ENCODE measurements at places on chromosomes 4 and X. TPM values are rescaled to one million over a fixed set of nuclear protein-coding genes. Genes with fewer than 3 reads are reported as not detected.

GRCh38 chrX:26192204-26192603, at the start of gene MAGEB6:
Gene MAGEB6, plus strand, starts transcription at chrX:26192440. Its CDS starts 1,407 bp downstream, at chrX:26193847.
- no peak for DNase-seq

GRCh38 chr4:40613456-40613855, 16.2 kb downstream of the RBM47 start:
- no peak for DNase-seq

DNA sequence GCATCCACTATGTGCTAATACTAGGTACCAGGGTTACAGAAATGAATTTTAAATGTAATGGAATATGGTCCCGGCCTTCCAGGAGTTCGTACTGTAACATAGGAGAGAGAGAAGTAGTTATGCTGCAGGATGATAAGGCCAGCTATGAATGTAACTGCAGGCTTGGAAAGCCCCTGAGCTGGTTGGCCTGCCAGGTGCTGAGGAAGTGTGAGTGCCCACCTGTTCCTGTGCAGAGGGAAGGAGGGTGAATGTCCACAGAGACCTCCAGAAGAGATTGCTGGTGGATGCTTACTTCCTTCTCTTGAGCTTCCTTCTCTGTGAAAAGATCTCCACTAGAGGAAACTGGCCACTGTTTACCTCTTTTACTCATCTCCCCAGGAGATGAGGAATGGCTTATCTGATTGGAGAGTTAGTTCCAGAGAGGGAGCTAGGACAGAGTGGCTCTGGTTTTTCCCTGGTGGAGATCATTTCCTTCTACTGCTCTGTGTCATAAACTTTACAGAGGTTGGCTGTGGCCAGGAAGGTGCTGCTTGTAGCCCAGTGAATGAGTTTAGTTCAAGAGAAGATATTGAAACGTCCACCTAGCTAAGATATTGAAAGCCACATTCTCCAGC, 114.0 kb upstream of the LNX1 start:
- no peak for DNase-seq

GRCh38 chr4:65597697-65598096, 72.6 kb downstream of the EPHA5 start:
- DNase-seq = no peak

GRCh38 chr4:101158134-101158482, 189.2 kb downstream of the PPP3CA start:
- peak; percentile 14 for DNase-seq

GRCh38 chr4:139902321-139903320, 237.0 kb downstream of the MGST2 start:
- no peak for DNase-seq

DNA sequence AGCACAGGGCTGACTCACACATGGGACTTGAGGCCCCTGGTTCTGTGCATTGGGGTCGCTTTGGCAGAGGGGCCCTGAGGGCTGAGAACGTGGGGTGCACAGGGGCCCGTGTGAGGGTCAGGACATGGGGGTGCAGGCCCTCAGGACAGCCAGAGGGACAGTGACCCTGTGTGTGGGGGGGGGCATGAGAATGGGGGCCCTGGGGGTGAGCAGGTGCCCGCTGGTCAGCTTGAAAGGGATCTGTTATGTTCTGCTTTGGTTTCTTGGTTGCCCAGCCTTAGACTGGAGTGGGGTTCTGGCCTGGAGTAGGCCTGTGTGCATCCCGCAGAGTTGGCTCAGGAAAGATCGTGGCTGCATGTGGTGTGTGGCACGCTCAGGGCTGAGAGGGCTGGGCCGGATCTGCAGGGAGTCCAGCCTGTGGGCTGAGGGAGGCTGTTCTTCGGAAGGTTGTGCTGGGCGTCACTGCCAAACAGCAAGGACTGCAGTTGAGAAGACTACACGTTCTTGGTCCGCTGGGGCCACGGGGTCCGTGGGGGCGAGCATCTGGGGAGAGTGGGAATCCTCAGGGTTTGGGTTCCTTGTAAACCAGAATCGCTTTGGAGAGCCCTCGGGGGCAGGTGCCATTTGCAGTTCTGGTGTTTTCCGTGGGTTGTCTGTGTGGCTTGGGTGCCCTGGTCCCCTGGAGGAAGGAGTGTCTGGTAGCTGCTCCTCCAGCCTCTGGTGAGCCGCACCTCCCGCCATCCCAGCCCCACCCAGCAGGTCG, 15.2 kb upstream of the UVSSA start:
- DNase-seq = no peak

DNA sequence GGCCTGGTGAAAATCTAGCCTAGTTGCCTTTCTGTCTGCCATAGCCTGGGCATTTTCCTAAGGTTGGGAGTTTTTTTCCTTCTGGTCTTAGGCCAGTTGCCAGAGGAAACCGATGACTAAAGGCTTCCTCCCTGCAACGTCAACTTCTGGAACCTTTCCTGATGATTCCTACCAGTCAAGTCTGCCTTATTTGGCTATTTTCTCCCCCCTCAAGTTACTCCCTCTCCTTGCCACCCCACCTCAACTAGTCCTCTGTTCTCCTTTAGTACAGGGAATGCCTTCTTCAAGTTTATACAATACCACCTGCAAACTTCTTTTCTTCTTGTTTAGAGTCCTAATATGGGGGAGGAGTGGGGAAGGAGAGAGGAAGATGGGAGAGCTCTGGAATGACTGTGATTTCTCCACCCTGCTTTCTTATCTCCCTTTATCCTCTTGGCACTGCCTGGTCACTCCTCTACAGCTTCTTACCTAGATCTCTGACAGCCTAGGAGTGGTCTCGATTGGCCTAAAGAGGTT, 10.6 kb downstream of the MSN start:
- no peak for DNase-seq

GRCh38 chrX:132639446-132639845, 150.6 kb upstream of the MBNL3 start:
- no peak for DNase-seq

- DNase-seq = no peak
Measured at GRCh38 chr4:173506597-173507211, 23.3 kb downstream of the HAND2 start.

DNA sequence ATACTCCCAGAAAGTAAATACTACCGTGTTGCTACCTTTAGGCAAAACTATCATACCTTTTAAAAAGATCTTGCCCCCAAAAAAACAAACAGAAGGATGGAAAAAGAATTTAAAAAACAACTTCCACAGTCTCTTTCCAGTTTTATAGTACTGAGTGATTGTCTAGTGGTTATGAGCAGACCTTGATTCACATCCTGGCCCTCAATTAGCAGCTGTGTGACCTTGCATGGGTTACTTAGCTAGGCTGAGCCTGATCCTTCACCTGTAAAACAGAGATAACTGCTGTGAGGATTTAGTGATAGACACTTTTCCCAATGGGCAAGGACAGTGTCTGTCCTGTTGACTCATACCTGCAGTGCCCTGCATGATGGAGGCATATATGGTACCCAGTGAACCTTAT, 49.0 kb downstream of the SMAD1 start:
- no peak for DNase-seq

DNA sequence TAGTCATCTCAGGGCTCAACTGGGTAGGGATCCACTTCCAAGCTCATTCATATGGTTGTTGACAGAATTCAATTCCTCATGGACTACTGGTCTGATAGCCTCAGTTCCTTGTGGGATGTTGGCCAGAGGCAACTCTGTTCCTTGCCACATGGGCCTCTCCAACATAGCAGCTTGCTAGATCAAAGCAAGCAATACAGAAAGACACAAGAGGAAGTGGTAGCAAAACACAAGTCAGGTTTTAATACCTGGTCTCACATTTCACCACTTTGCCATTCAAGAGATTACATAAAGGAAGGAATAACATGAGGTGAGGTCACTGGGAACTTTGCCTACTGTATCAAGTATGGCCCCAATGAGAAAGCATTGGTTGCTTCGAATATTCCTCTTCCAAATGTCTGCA, 79.2 kb downstream of the PRSS12 start:
- no peak for DNase-seq

GRCh38 chrX:97846718-97847237, 963.1 kb downstream of the RPA4 start:
- no peak for DNase-seq

DNA sequence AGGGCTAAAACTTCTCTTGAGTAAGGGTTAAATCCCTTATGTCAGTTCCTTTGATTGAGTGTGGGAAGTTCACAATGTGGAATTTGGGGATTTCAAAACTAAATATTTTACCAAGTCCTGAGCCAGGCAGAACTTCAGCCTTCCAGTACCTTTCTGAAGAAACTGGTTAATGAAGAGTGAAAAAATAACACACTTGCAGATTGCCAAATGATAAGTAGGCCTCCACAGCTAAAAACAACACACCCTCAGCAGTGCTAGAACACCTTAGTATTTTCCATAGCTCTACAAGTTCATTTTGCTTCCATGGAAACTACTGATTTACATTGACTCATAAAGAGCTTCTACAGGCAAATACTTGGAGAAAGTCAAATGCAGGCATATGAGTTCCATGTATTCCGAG, 326.8 kb downstream of the ZNF674 start:
- DNase-seq = no peak

DMRTC1 gene
- not detected for total RNA-seq

SEC24D gene
- 12.1 TPM for total RNA-seq

CPZ gene
- total RNA-seq = not detected

MSL3 gene
- 14.7 TPM for total RNA-seq

HELT gene
- total RNA-seq = not detected

CXCL8 gene
- total RNA-seq = 11.5 TPM

REELD1 gene
- total RNA-seq = not detected

SPACA5 gene
- total RNA-seq = not detected

PPEF1 gene
- 5.0 TPM for total RNA-seq

Data from SK-MEL-5 (cell line).